ENCODE measurements at places on chromosomes 7 and 10.

GRCh38 chr7:38554586-38554985 lies 76.6 kb downstream of the AMPH start:
- DNase-seq: no peak

- no peak for DNase-seq
Observed at GRCh38 chr7:133059263-133059662, 22.6 kb downstream of the CHCHD3 start.

DNA sequence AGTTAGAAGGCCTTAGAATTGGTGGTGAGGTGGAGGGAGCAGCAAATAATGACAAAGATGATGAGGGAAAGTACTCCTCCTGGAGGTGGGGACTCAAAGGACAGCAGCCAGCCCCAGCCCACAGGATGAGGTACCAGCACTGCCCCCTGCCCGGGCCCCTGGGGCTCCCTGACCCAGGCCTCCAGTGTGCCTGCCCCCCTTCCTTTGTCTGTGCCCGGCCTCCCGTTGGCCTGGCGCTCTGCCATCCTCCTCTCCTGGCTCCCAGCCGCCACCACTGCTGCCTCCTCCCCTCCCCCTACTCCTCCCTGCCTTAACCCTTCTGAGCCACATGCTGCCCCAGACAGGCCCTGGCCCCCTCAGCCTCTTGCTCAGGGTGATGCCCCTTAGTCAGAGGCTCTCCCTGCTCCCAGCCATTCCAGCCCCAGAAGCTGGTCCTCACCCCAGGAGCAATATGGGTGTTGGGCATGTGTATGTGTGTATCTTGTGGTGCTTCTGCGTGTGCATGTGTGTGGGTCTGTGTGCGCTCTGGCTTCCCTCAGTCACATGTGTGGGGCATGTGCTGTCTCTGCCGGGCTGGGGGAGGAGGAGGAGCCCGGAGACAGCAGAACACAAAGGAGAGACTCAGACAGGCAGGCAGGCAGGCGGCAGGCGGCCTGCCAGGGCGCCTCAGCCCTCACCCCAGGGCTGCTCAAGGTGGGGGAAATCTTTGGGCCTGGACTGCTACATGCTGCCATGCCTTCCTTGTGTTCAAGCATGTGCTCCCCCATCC lies 2.6 kb downstream of the LDB1 start:
- peak; percentile 16 for DNase-seq

DNA sequence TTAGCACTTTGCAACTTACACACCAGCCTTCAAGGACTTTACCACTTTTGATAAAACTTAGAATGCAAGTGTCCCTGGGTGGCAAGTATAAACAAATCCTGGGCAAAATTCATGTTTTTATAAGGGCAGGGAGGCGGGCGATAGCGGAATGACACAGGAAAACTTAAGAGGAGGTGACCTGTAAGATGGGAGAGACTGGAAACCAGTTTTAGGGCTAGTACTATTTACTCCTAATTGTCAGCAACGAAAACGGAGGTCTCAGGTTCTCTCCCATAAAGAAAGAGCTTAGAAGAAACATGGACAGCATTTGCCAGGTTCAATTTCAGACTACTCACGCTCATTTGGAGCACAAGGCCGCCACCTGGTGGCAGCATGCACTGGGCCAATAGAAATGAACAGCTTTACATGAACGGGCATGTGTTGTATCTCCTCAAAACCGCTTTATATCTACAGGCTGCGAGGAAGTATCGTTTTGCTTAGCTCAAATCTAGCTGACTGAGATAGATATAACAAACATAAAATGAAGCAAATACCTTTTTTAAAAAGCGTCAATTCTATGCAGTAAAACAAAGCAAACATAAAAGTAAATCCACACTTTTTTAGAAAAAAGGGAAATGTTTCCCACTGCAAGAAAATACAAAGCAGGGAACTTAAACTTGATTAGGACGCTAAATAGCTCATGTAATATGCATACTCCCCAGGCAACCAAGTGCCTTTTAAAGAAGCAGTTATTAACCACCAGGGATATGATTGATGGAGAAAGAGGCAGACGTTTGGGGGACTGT lies 37.6 kb upstream of the SVOPL start:
- DNase-seq: peak; percentile 74

DNA sequence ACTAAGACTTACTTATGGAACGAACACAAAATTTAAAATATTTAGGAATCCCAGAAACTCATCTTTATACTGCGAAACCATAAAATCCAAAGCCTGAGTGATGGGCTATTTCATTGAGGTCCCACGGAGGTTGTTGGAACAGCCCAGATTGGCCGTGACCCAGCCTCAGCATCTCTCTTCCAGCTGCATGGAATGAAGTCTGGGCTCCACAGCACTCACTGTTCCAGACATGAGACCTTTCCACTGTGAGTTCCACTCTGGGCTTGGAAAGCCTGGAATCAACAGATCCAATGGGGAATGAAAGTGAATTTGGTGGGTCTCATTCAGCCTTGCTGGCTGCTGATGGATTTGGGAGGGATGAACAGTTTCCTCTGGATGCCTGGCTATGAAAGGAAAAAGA lies 184.9 kb downstream of the EMX2 start:
- DNase-seq: no peak

GRCh38 chr7:52498366-52498765 lies 537.1 kb upstream of the POM121L12 start:
- DNase-seq: no peak

- no peak for DNase-seq
Observed at GRCh38 chr7:69192134-69192533, 406.1 kb upstream of the AUTS2 start.

- DNase-seq: no peak
Observed at GRCh38 chr7:76296743-76297740, 5.4 kb upstream of the HSPB1 start.

DNA sequence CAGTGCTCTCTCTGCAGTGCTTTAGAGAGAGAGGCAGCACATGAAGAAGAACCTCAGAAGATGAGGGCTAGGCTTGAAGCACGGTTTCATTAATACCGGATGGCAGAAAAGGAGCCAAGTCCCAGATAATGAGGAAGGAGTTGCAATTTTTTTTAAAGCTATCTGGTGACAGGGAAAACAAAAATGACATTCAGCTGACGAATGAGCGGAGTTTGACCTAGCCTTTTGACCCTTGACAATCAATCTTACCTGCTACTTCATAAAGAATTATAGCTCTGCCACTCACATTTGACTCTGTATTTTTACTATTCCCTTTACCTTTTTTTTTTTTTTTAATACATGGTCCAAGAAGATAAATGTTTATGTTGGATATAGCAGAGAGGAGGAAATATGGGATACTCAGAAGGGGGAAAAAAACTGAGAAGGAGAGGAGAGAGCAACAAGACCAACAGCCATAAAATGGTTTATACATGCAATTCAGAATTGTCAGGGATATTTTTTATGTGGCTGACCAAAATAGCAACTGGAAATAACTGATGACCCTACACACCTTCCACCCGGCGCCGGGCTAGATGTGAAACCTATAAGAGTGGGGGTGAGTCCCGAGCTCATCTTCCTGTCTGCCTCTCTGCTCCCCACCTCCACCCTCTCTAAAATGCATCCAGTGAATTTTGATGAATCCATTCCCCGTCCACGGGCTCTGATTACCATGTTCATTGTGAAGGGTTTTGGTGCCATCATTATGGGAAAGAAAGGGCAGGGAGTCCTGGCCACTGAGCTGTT lies 274.4 kb upstream of the YAE1 start:
- no peak for DNase-seq
